ENCODE measurements at places on chromosomes 4 and X. TPM values are rescaled to one million over a fixed set of nuclear protein-coding genes. Genes with fewer than 3 reads are reported as not detected.

The HPRT1 gene
- total RNA-seq, result 14.1 TPM

The MAGEC3 gene
- total RNA-seq, result not detected

The SYTL4 gene
- 2.6 TPM for total RNA-seq

The RHOXF1 gene
- not detected for total RNA-seq

The PARM1 gene
- 28.7 TPM for total RNA-seq

The OPN1MW3 gene
- not detected for total RNA-seq

The TDO2 gene
- not detected for total RNA-seq

The UGT2B10 gene
- 0.52 TPM for total RNA-seq

The NSUN7 gene
- 2.6 TPM for total RNA-seq

The CT55 gene
- not detected for total RNA-seq

The NEIL3 gene
- total RNA-seq, result 5.7 TPM

The ANXA3 gene
- 14.6 TPM for total RNA-seq

The GRIA3 gene
- 5.2 TPM for total RNA-seq

The RAB28 gene
- total RNA-seq, result 18.8 TPM

The COL4A6 gene
- 1.0 TPM for total RNA-seq

The RS1 gene
- total RNA-seq, result under 0.01 TPM

The NALF2 gene
- not detected for total RNA-seq

The FBXW7 gene
- total RNA-seq, result 102 TPM

The PABPC1L2B gene
- not detected for total RNA-seq

The FHIP1A gene
- 15.1 TPM for total RNA-seq

The RPS6KA6 gene
- 4.7 TPM for total RNA-seq

The EGF gene
- total RNA-seq, result 24.5 TPM

The ATP2B3 gene
- total RNA-seq, result 0.52 TPM
